Sigmoid colon (tissue), 7 donors: ENCODE measurements at places on chromosomes 1 and 21.
A peak's percentile ranks its signal among the peaks of the same experiment; 100 is the strongest.

DNA sequence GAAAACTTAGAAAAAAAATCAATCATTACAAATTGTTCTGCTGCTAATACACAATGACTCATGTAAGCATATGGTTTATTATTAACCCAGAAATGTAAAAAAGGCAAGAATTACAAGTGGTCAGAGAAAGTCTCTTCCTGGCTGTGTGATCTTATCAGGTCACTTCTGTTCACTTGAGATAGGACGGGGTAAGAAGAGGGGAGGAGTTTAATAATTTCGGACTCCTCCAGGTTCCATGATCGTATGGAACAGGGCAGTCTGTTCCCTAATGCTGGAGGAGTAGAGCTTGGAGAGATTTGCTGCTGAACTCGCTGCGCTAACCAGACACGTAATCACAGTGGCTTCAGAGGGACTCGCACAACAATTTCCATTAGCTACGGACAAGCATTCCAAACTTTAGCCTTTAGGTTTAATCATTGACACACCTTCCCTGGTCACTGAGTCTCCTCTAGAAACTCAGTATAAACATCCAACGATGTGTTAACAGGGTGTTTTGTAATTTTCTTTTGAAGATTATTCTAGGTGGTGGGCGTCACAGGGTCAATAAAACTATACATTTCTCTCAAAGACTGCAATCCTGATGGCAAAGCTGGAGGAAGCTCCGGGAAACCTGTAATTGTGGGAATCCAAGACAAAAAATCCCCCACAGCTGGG is 1.3 kb downstream of the CRYZ start:
- no peak for DNase-seq

GRCh38 chr21:35441868-35442582 is 392.9 kb upstream of the RUNX1 start:
- DNase-seq = no peak

DNA sequence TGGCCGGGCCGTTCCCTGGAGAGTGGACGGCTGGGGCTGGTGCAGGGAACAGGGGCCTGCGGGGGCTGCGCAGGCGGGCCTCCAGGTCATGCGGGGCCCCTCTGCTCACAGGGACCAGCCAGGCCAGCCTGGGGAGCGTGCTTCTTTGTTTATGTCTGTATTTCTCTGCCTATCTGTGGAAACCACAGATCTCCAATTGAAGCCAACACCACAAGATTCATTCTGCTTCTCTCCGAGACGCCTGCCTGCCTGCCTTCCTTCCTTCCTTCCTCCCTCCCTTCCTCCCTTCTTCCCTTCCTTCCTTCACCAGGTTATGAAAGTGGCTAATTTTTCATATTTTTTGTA is 39.9 kb upstream of the HMGN1 start:
- no peak for DNase-seq

- DNase-seq = no peak
These were observed 633.7 kb downstream of the LRRIQ3 start for GRCh38 chr1:73564294-73564693.

- no peak for DNase-seq
These were observed 14.4 kb upstream of the USH2A start for GRCh38 chr1:216437603-216438002.

DNA sequence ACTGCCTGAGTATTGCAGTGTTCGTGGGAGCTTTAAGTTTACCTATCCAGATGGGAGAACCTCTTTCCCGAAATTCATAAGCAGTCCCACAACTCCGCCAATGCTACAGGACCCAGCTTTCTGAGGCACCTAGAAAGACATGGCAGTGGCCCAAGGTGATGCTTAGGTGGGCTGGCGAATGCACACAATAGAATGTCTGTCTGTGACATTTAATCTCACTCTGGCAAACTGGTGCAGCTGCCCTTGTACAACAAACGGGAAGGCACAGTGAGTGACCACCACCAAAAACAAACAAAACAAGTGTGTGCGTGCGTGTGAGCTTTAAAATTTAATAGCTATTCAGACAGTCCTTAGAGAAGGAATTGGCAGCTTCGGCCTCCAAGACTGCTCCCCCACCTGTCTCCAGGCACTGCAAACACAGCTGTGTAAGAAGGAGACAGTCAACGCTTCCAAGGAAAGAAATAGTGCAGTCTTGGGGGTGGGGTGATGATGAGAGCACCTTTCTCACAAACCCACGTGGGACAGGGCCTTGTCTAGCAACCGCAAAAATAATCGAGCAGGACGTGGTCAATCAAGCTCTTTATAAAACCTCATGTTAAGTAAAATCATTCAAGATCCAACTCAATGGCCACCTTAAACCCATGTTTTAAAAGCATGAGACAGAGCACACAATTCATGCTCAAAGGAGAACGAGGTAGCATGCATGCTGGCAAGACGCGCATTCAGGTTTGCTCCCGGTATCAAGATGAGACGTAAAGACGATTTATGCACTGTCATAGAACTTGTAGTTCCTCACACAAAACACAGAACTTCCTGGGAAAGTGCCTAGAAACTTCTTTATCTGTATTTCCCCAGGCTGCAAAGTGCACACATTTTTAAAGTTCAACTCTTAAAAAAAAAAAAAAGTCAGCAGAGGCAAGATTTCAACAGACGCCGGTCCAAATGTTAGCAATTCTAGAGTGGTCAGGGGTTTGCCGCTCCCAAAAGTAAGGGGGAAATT is 84.1 kb downstream of the TM2D1 start:
- peak; percentile 75 for DNase-seq

GRCh38 chr1:39538531-39539251 is 37.9 kb downstream of the PABPC4 start:
- no peak for DNase-seq

DNA sequence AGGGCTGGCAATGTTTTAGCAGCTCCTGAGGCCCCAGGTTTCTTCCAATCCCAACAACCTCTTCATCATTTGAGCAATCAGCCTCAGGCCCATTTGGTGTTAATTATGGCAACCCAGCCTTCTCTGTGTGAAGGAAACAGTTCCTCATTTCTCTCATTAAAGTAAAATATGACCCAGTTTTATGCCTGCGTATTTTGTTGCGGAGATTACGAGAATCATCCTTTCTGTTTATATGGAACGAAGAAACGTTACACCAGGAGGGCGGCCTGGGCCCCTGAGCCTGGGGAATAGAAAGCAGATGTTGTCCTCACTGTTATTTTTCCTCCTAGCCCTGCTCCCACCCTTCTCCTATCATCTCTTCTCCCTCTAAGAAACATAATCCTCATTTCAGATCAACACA is 332.2 kb upstream of the USP24 start:
- no peak for DNase-seq

GRCh38 chr1:229523052-229523451 is 14.9 kb upstream of the NUP133 start:
- DNase-seq = no peak

DNA sequence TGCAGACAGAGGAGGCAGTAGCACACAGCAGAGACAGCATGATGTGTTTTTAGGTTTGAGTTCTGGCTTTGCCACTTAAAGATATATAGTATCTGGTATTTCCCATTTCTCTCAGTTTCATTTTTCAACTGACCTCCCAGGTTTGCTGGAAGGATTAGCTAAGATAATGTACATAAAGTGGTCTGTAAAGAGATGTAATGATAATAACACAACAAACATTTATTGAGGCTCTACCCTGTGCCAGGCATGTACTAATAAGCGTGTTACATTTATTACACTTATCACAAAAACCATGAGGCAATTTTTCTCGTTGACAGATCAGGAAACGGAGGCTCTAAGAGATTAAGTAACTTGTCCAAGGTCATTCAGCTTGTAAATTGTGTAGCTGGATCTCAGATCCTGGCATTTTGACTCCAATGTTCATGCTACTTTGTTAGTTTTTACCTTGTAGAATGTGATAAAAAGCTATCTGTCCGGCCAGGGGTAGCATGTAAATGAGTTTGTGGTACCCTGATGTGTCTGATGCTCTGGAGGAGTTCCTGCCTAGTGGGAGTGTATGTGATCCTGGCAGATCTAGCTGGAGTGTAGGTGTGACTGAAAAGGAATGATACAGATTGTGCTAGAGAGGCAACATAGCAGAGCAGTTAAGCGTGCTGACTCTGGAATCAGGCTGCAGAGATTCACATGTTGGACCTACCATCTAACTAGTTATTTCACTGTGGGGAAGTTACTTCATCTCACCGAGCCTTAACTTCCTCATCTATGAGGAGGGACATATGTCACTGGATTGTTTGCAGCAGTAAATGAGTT is 146.6 kb downstream of the VPS13D start:
- DNase-seq = no peak

DNA sequence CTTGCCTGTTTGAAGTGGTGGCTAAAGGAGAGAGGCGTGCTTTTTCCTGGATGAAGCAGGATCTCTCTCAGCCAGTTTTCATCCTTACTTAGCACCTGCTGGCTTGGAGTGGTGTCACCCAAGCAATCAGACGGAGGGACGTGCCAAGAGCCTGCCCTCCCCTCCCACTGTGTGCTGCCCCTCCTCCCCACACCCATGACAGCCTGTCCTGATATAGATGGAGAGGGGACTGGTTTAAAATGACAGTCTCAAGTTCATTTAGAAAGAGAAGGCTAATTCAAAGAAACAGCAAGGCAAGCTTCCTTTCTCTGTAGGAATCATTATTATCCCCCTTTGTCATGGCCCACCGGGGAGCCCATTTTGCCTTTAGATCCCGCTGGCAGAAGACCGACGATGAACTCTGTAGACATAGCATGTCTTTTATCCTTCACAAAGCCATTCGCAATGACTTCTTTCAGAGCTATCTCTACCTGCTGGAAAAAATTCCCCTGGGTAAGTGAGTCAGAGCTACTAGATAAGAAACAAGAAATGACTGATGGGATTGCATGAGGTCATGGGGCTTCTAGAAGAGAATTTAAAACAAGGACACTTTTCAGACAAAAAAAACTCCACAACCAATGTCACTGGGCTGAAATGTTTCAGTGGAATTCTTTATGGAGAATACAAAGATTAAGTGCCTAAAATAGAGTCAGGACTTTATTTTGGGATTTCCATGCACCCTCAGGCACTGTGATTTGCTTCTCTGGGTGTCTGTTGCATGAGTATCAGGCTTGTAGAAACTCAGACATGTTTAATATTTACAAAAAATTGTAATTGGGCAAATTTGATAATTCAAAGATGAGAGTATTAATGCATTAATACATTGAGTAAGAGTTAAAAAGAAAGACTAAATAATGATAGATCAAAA is at the start of gene NTMT2:
TSS of gene NTMT2 (plus strand) at position 190 of the 907 bp plus-strand sequence. CDS start at position 339, 149 bp downstream.
- DNase-seq = no peak

- no peak for DNase-seq
These were observed 283.8 kb upstream of the DAB1 start for GRCh38 chr1:57707631-57708030.

DNA sequence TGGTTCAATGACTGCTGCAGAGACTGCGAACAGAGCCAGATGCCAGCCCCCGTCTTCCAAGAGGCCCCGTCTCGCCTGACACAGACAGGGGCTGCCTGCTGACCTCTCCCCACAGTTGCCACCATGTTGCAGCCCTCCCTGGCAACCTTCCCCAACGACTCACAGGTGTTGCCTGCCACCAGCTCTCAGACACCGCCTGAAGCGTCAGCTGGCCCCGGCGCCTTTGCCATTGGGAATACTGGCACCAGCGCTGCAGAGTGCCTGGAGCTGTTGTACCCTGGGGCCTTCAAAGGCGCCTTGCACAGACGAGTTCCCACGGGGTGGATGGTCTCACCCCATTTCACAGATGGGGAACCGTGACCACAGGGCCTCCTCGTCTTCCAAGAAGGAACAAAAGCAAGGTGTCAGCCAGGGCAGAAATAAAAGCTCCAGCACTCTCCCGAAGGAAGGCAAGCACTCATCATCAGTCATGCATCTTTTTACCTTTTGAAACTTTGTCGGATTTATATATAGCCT is 167.0 kb downstream of the ADSS2 start:
- no peak for DNase-seq
